ENCODE measurements at places on chromosomes 13 and 19.

DNA sequence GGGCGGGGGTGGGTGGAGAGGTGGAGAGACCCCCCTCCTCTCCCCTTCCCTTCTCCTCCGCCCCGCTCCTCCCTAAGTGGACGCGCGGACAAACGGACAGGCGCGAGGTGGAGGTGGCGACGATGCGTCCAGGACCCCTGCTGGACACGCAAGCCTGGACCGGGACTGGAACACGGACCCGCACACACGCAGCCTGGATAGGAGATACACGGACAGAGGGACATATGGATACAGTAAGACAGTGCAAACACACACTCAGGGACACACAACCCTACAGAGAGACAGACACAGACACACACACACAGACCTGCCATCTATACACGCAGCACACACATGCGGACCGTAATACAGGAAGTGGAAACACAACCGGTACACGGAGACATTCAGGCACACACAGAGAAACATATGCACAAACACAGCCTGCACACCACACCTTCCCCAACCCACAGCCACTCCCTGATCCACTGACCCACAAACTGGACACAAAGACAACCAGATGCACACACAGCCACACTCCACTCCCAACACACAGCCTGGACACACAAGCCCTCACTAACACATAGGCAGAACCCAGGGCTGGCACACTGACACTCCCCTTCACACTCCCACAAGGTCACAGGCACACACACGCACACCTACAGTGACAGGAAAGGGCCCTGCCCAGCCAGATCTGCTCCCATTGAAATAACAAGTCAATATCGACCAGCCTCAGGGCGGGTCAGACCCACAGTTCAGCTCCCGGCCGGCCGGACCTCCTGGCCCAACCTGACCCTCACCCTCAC lies 696 bp upstream of the ERFL start:
- no peak for DNase-seq

GRCh38 chr19:41921577-41922576 lies 6.4 kb downstream of the ERFL start:
- no peak for DNase-seq

- no peak for DNase-seq
Observed at GRCh38 chr19:32197896-32198882, 147.2 kb upstream of the ZNF507 start.

- DNase-seq = no peak
Observed at GRCh38 chr19:8210421-8211101, 1.4 kb downstream of the CERS4 start.

GRCh38 chr13:110405597-110406450 lies 98.7 kb downstream of the COL4A2 start:
- no peak for DNase-seq

Measured in stimulated activated CD8-positive, alpha-beta memory T cell treated with anti-CD3 and anti-CD28 coated beads, Interleukin-7, amount 100 ng/mL, for 1 hour (primary cell).